ENCODE measurements at places on chromosomes 5 and 9.

GRCh38 chr5:167207081-167207480 lies 1084.4 kb upstream of the WWC1 start:
- DNase-seq = no peak

GRCh38 chr5:5481206-5481605 lies 58.7 kb downstream of the ICE1 start:
- DNase-seq = no peak

DNA sequence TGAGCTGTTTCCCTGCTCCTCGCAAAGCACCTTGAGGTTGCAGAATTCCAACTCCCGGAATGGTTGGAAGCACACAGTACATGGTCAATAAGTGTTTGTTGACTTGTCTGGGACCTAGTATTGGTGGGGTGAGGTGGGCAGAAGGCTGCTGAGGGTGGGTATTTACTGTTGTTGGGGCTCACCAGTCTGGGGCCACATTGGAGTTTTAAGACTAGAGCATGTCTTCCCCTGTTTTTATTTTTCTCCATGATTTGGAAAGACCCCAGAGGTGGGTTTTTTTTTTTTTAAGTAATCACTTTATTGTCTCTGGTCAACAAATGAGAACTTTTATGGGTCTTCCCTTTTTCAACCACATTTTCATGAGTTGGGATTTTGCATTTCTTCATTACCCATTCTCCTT lies 55.1 kb downstream of the IRF1 start:
- no peak for DNase-seq

- no peak for DNase-seq
Observed at GRCh38 chr9:133876836-133877235, 115.3 kb downstream of the VAV2 start.

Measured in stimulated activated CD4-positive, alpha-beta T cell treated with anti-CD3 and anti-CD28 coated beads, Interleukin-4, amount 100 ng/mL, for 48 hours (primary cell).